ENCODE measurements at places on chromosomes 12 and 14. TPM values are rescaled to one million over a fixed set of nuclear protein-coding genes. Genes with fewer than 3 reads are reported as not detected.

The POLE2 gene
- 0.80 TPM for total RNA-seq

The ITGA5 gene
- total RNA-seq, result 147 TPM

The UTP20 gene
- 13.6 TPM for total RNA-seq

The SLC39A5 gene
- total RNA-seq, result 0.77 TPM

The VRTN gene
- not detected for total RNA-seq

The DENND5B gene
- total RNA-seq, result 0.16 TPM

The FGF23 gene
- not detected for total RNA-seq

The LRRC10 gene
- total RNA-seq, result not detected

The LPAR5 gene
- total RNA-seq, result 3.9 TPM

The ENTPD5 gene
- 9.5 TPM for total RNA-seq

The PZP gene
- total RNA-seq, result not detected

The IL31 gene
- not detected for total RNA-seq

The KIF5A gene
- 0.95 TPM for total RNA-seq

The KRT85 gene
- total RNA-seq, result not detected

The TMEM121 gene
- 3.7 TPM for total RNA-seq

The SLC38A4 gene
- not detected for total RNA-seq

The PMEL gene
- total RNA-seq, result not detected

The TMEM63C gene
- 4.9 TPM for total RNA-seq

The POTEG gene
- total RNA-seq, result not detected

The FLRT2 gene
- not detected for total RNA-seq

The OAS2 gene
- total RNA-seq, result 67.1 TPM

The SRRM4 gene
- not detected for total RNA-seq

The HRK gene
- total RNA-seq, result not detected

The CCT2 gene
- total RNA-seq, result 106 TPM

The ZNF84 gene
- 31.6 TPM for total RNA-seq

The FAM181A gene
- total RNA-seq, result not detected

The BDKRB2 gene
- total RNA-seq, result not detected

The LRTM2 gene
- total RNA-seq, result not detected

The PRKD1 gene
- total RNA-seq, result not detected

The SLCO1A2 gene
- not detected for total RNA-seq

The ANO6 gene
- 15.1 TPM for total RNA-seq

The TCTN1 gene
- total RNA-seq, result 8.8 TPM

The EPS8 gene
- total RNA-seq, result 2.0 TPM

The CLEC6A gene
- total RNA-seq, result 0.51 TPM

The PCED1B gene
- total RNA-seq, result 98.3 TPM

The PLEKHG7 gene
- total RNA-seq, result not detected
